ENCODE measurements at places on chromosomes 4 and X. TPM values are rescaled to one million over a fixed set of nuclear protein-coding genes. Genes with fewer than 3 reads are reported as not detected.
A peak's percentile ranks its signal among the peaks of the same experiment; 100 is the strongest.

- peak; percentile 87 for DNase-seq
These were observed 21.7 kb downstream of the RBPJ start for GRCh38 chr4:26342328-26343037.

GRCh38 chr4:10003666-10004065 lies 17.6 kb downstream of the SLC2A9 start:
- DNase-seq, result peak; percentile 36

- peak; percentile 35 for DNase-seq
These were observed 8.0 kb downstream of the MAN2B2 start for GRCh38 chr4:6582889-6583490.

- peak; percentile 88 for DNase-seq
These were observed 46.1 kb downstream of the PGRMC2 start for GRCh38 chr4:128241425-128241913.

DNA sequence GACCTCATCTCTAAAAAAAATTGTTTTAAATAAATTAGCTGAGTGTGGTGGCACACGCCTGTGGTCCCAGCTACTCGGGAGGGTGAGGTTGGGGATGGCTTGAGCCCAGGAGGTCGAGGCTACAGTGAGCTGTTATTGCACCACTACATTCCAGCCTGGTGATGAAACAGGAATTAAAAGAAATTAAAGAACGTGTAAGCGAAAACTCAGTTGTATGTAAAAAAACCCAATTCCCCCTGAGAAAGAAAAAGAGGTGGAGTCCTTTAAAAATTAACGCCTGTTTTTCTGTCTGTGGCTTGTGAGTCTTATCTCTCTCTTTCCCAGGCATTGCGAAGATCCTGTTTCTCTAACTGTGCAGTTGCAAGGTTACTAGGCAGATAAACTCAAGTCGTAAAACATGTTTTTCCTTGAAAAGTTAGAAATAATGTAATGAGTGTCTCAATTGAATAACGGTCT lies 22.1 kb downstream of the EPGN start:
- DNase-seq, result no peak

GRCh38 chrX:56729152-56729850 lies at the start of gene NBDY:
TSS of gene NBDY (plus strand) at chrX:56729243. CDS start at chrX:56729354, 111 bp downstream.
- DNase-seq, result peak; percentile 43

GRCh38 chr4:27181693-27182092 lies 321.1 kb downstream of the STIM2 start:
- no peak for DNase-seq

Gene GJB1
- total RNA-seq, result not detected

Gene PCSK1N
- 28.7 TPM for total RNA-seq
